ENCODE measurements at places on chromosomes 5 and 9.

GRCh38 chr9:74083681-74084433 is 413.3 kb upstream of the RORB start:
- DNase-seq: no peak

GRCh38 chr9:115262477-115262876 is 144.5 kb upstream of the TNC start:
- DNase-seq: no peak

DNA sequence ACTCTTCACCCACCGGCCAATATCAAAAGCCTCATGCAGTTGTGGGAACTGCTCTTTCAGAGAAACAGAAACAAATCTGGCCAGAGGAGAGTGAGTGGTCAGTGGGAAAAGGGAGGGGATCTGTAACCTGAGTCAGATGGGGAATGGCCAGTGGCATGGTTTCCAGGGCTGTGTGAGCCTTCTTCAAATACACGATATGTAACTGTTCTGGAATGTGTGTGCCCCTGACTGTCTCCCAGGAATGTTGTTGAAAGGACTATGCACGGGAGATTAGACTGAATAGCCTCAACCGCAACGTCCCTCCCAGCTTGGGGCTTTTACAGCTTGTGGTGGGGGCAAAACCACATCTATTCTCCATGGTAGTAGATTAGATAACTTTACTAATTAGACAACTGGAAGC is 60.8 kb downstream of the SH3TC2 start:
- no peak for DNase-seq

DNA sequence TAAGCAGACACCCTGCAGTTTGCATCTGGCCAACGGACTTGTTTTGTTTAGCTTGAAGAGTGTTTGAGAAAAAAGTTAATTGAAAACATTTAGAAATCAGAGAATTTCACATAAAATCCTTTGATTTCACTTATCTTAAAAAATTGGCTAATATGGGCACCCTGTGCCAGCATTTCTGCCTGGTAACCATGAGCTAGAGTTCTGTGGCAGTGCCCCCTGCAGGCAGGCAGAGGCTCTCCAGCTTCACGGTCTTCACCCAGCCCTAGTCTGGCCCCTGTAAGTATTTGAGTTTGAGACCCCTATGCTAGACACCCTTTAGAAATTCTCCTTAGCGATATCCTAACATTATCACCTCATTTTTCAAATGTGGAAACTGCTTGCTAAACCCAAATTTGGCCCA is 18.8 kb upstream of the FANCC start:
- no peak for DNase-seq

- no peak for DNase-seq
Measured at GRCh38 chr9:134547161-134548100, 94.2 kb upstream of the COL5A1 start.
